ENCODE measurements at places on chromosomes 1 and 21.

DNA sequence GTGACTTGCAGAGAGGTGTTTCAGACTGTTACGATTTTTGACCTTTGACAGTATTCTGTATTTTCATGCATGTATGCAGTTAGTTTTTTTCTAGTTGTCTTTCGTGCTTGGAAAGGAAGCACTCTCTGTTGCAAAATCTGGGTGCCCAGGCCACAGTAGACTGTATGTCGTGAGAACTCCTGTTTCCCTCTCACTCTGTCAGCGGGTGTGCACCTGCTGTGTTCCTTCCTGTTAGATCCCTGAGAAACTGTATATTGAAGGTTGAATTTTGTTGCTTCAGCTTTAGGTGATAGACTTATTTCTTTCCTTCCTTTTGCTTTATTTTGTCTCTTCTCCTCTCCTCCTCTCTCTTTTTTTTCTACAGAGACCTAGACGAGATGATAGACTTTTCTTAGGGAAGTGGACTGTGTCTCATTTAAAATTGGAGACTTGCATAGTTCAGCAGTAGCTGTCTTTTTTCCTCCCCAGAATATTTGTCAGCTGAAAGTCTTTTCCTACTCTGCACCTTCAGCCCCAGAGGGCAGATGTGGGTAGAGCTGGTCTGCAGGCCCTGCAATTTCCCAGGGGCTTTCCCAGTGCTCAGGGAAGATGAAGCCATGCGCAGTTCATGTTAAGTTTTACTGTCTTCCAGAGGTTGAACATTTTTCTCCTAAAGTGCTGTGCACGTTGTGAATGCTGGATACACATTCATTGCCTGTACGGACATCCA is 1.4 kb downstream of the TRAPPC10 start:
- peak; percentile 26 for DNase-seq

- DNase-seq: no peak
Measured at GRCh38 chr1:100795646-100795985, 76.1 kb downstream of the VCAM1 start.

GRCh38 chr1:197063212-197063611 is 3.8 kb downstream of the F13B start:
- DNase-seq: no peak

GRCh38 chr1:20207546-20207945 is 21.2 kb upstream of the PLA2G2C start:
- no peak for DNase-seq

- no peak for DNase-seq
Measured at GRCh38 chr1:59687081-59687480, 127.7 kb upstream of the HOOK1 start.

DNA sequence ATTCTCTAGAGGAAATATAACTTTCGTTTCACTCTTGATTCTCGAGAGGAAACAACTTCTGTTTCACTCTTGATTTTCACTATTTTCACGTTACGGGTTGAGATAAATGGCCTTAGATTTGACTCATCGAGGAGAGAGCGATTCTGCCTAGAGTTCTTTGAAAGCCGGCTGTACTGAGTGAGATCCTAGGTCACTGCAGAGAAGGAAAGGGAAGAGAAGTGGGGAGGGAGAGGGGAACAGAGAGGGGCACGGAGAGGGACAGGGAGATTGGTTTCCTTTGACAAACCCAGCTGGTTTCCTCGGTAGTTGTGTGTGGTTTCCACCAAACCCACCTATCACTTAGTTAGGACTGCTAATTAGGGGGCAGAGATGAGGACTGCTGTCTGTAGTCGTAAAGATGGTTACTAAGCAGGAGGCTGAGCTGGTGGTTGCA is 21.6 kb upstream of the GPR137B start:
- no peak for DNase-seq

GRCh38 chr1:70140894-70141293 is 64.5 kb downstream of the LRRC40 start:
- DNase-seq: no peak

DNA sequence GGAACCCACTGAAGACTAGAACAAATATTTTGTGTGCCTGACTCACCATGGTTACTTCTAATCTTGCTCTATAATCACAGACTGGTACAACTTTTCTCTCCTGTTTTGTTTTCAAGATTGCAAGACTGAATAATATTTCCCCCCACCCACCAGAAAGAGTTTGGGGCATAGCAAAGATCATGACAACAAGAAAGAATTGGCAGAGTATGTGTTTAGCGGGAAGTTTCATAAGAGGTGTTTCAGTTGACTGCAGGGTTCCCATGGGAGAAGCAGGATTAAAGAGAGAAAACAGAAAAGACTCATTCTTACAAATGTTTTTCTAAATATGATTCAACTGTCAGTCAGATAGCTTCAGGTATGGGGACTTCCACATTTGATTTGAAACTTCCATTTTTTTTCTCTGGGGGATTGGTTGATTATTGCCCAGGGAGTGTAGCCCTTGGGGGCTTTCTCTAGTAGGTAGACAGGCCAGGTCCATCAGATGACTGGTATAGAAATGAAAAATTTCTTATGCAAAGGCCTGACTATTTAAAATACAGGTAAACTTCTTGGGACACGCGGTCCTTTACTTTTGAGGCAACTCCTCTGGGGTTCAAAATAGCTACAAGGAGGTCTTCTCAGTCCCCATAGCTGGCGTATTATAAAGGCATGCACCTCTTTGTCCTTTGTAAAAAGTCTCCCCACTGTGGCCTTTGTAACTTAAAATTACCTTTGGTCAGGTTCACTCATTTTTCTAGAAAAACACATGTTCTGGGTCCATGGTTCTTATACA is 13.9 kb downstream of the OR14I1 start:
- no peak for DNase-seq

DNA sequence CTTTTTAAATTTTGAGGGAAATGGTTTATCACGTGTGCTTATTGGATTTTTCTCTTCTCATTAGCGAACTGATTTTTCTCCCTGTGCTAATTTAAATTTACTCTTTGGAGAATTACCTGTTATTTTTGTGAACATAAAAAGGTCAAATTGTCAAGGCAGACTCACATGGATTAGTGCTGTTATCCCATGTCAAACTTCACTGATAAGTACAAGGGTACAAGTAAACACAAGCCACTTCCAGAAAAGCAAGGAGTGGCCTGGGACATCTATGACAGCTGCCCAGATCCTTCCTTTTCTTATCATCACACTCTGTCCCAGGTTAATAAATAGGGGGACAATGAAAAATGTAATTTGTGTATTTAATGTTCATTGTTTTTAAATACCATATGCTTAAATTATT is 901.2 kb downstream of the LTN1 start:
- no peak for DNase-seq

- DNase-seq: peak; percentile 19
Measured at GRCh38 chr1:44810101-44810761, 1.9 kb downstream of the BTBD19 start.

DNA sequence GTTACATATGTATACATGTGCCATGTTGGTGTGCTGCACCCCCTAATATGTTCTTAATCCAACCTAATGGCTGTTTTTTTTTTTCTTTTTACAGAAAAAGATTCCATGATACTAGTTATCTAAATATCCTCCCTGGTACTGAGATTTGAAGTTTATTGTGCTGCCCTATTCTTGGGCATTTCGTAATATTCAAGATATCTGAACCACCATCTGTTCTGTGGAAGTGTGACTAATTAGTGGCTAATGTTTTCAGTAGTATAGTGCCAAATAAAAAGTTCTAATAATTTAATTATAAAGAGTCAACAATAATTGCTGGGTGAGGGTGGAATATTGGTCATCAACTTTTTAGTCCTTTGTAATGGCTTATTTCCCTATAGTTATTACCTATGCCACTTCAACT is 217.5 kb downstream of the GABPA start:
- DNase-seq: no peak

- no peak for DNase-seq
Measured at GRCh38 chr1:74681449-74681848, 7.9 kb upstream of the ERICH3 start.

- DNase-seq: peak; percentile 81
Measured at GRCh38 chr21:31900121-31900895, 27.5 kb downstream of the HUNK start.

GRCh38 chr1:160112357-160112756 is 3.2 kb upstream of the ATP1A2 start:
- DNase-seq: no peak

- DNase-seq: peak; percentile 50
Measured at GRCh38 chr1:27689423-27690173, 17.6 kb upstream of the IFI6 start.

DNA sequence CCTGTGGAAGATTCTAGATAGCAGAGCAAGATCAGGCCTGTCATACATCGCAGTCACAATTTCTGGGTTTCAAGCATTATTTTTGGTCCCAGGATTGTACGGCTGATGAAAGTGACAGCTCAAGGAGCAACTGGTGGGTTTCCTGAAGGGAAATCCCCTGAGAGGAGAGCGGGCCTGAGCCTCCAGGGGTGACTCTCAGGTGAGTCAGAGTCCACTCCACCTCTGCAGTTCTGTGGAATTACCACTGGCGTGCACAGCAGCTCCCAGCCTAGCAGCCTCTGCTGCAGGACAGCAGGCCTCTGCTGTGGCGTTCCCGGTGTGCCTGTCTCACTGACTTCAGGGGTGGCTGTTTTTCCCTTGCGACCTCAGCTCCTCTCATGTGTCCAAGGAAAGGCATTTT is 24.4 kb downstream of the SLC66A1 start:
- DNase-seq: peak; percentile 42

DNA sequence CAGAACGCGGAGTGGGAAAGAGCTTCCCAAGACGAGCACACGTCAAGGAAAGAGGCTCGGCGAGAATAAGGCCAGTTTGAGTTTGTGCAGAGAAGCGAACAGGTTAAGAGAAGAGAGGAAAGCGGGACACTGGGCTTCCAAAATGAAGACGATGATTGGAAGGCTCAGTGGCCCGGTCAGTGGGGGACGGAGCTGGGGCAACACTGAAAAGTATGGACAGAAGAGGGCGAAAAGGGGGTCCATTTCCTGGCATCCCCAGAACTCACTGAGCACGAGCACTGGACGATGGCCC is 258 bp downstream of the CCT3 start:
- DNase-seq: no peak

- DNase-seq: peak; percentile 78
Measured at GRCh38 chr1:77888781-77889642, 588 bp downstream of the NEXN start.

- DNase-seq: no peak
Measured at GRCh38 chr1:8075511-8076051, 49.5 kb upstream of the ERRFI1 start.

DNA sequence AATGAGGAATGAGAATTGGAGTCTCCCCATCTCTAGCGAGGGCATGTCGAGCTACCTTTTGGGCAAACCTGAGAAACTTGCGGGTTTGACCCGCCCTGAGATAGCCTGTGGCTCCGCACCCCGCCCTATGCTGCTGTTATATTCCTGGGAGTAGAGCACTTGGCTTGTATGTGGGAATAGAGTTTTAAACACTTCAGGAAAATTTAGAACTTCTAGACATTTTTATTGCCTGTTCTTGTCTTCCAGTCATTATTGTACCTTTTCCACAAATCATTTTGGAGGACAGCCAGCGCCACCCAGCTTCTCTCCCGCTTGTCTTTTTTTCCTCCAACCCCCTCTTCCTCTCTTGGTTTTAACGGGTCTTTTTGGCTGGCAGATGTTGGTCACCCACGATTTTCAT is 738 bp downstream of the GNPAT start:
- DNase-seq: no peak

GRCh38 chr1:67314696-67315095 is 7.0 kb downstream of the IL12RB2 start:
- DNase-seq: no peak

DNA sequence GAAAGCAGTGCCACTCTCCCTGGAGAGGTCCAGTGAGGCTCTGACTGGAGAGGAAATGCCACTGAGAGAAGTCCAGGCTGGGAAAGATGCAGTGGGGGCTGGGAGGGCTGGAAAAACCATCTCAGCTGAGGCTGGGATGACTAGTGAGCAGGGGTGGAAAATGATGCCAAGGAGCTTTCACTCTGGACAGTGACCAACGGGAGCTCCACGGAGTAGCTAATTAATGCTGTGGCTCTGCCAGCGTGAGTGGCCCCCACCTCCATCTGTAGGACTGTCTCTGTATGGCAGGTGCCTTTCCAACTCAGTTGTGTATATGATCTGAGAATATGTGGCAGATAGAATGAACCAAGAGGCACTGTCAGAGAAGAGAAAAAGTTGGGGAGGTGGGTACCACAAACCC is 86.7 kb downstream of the DDX20 start:
- DNase-seq: no peak

- DNase-seq: peak; percentile 47
Measured at GRCh38 chr1:243842978-243843511, 7.0 kb downstream of the AKT3 start.

GRCh38 chr1:243335292-243335691 is 79.5 kb downstream of the SDCCAG8 start:
- DNase-seq: no peak

DNA sequence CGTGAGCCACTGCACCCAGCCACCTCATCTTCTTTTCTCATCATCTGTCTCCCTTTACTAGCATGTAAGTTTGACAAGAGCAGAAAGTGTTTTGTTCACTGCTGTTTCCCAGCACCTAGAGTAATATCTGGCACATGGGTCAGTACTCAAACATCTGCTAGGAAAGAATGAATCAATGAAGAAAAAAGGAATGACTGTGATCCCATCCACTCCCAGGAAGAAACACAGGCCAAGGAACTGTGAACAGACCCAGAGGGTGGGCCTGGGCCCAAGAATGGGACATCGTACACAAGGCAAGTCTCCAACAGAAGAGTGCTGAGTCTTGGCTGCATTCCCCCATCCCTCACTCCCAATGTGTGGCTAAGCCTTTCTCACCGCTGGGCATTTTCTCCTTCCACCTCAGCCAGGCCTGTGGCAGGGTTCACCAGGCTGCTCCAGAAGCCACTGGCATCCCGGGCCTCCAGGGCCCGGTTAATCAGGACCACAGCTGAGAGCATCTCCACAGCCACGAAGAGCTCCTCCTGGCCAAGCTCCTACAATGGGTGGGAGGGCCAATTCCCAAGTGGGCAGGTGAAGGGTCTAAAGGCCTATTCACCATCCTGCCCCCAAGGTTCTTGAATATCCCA is 18.4 kb downstream of the IQGAP3 start:
- DNase-seq: no peak

DNA sequence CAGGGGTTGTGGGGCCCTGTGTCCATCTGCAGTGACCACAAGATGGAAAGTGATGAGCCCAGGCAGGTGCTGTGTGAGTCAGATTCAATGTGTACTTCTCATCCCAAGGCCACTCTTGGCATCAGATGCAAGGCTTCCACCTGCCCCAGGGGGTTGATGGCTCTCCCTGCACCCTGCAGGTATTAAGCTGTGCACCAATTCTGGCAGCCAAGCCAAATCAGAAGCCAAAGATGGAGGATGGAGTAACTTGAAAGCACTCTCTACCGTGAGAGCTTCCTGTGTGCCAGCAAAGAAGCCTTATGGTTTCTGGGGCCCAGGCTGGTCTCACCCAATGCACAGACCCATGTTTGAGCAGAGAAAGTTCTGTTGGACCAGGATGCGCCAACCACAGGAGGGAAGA is 44.3 kb upstream of the TENT5C start:
- DNase-seq: no peak

Data from kidney glomerular epithelial cell (primary cell).